Uterus (tissue), 4 donors: ENCODE measurements at places on chromosomes 1 and 21. TPM values are rescaled to one million over a fixed set of nuclear protein-coding genes. Genes with fewer than 3 reads are reported as not detected.

The CRYAA gene
- total RNA-seq: not detected

The ANGPTL3 gene
- not detected for total RNA-seq

The HAO2 gene
- 0.90 TPM for total RNA-seq

The PEAR1 gene
- total RNA-seq: 14.3 TPM

- H3K27me3 ChIP-seq: no peaks in the 10 kb centered on the region
- H3K36me3 ChIP-seq: no peaks in the 10 kb centered on the region
- no peak overlapping the region for H3K27ac ChIP-seq
- DNase-seq: no peak
- H3K4me3 ChIP-seq: no peak overlapping the region
Observed at GRCh38 chr1:96872757-96873156, 151.2 kb downstream of the PTBP2 start.

DNA sequence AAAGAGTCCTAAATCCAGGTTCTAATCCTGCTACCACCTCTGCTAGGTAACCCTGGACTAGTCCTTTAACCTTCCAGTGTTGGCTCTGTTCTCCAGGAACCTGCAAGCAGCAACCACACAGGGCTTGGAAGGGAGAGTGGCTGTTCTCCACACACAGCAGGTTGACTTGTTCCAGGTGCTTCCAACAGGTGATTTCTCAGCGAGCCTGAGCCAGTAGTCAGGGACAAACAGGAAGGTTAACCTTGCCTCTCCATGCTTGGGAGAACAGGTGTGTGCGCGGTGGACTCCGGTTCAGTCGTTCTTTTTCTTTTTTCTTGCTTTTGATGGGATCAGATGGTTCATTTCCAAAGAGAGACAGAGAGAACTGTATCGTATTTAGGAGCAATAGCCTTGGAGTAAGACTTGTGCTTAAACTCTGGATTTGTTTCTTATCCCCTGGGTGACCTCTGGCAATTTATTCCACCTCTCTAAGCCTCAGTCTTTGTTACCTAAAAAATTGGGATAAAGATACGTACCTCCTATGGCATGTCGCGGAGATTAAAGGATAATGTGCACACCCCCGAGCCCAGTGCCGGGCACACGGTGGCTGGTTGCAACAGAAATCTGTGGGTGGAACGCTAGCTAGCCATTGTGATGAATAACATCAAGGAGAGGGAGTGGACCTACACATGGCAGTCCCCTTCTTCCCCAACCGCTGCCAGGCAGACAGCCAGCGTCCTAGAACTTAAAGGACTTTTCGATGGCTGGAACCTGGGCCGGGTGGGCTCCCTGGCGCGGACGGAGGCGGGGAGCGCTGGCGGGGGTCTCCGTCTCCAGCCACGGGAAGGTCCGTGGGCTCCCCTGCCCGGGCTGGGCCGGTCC lies 583 bp upstream of the CACHD1 start:
- H3K4me3 ChIP-seq: peak overlapping the region; percentile 89
- H3K36me3 ChIP-seq: no peaks in the 10 kb centered on the region
- H3K4me1 ChIP-seq: no peaks in the 10 kb centered on the region
- no peaks in the 10 kb centered on the region for H3K27me3 ChIP-seq
- DNase-seq: no peak

DNA sequence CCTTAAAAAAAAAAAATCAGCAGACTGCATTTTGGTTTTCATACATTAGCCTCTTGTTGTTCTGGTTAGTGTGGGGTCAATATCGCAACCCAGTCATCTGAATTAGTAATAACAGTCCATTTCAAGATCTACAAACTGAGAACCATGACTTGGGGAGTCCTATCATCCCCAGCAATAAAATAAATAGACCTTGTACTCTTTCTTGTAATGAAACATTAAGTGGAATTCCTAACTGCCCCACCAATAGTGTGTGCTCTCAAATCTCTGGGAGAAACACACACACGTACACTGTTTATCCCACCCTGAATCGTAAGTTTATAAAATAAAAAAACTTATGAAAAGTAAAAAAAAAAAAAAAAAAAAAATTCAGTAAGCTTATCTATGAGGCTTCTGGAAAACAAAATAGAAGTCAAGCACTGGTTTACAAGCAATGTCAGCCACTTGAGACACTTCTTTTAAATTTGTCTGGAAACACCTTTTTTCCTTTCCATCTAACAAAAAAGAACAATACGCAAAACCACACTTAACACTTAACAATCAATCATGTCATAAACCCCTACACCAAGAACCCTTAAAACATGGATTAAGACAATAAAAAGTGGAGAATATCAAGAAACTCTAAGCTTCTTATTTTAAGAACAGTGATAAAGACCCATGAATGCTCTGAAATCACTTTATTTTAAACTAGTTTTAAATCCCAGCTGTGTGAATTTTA lies 53.1 kb downstream of the PUM1 start:
- H3K4me1 ChIP-seq: peaks cover 3% of the 10 kb centered on the region
- no peaks in the 10 kb centered on the region for H3K36me3 ChIP-seq
- DNase-seq: no peak
- no peak overlapping the region for H3K27ac ChIP-seq
- no peaks in the 10 kb centered on the region for H3K27me3 ChIP-seq

GRCh38 chr1:19138958-19139581 lies 71.0 kb downstream of the UBR4 start:
- H3K27me3 ChIP-seq: no peaks in the 10 kb centered on the region
- no peaks in the 10 kb centered on the region for H3K4me1 ChIP-seq
- no peak overlapping the region for H3K4me3 ChIP-seq

DNA sequence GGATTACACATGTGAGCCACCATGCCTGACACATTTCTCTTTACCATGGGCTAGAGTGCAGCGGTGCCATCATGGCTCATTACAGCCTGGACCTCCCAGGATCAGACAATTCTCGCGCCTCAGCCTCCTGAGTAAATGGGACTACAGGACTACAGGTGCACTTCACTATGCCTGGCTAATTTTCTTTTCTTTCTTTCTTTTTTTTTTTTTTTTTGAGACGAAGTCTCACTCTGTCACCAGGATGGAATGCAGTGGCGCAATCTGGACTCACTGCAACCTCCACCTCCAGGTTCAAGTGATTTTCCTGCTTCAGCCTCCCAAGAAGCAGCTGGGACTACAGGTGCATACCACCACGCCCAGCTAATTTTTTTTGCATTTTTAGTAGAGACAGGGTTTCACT lies 14.8 kb upstream of the KIF1B start:
- no peaks in the 10 kb centered on the region for H3K4me1 ChIP-seq
- H3K27ac ChIP-seq: no peak overlapping the region
- no peak for DNase-seq
- no peaks in the 10 kb centered on the region for H3K36me3 ChIP-seq

DNA sequence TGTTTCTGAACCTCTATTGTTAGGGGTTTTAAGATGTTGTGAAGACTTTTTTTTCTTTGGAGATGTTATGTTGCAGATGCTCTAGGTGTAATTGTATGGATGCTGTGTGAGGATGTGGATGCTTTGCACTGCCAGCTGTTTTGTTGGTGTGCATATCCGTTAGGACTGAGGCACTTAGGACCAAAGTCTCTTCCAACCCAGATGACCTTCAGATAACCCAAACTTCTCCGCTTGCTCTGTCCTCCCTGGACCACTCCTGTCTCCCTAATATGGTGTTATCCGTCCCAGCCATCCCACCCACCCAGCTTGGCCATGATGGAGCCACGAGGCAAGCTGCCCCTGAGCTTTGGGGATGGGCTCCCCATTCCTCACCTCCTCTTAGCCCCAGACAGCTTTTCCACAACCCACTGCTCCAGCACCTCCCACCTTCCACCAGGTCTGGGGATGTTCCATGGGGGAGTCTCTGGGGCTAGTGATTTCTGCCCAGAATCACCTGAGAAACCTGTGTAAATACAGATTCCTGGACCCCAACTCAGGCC lies 5.1 kb upstream of the LEFTY2 start:
- H3K4me1 ChIP-seq: peaks cover 9% of the 10 kb centered on the region
- no peak overlapping the region for H3K4me3 ChIP-seq
- no peaks in the 10 kb centered on the region for H3K36me3 ChIP-seq
- no peaks in the 10 kb centered on the region for H3K27me3 ChIP-seq
- no peak overlapping the region for H3K27ac ChIP-seq

GRCh38 chr1:226001963-226002666 lies 3.0 kb upstream of the SDE2 start:
- H3K4me3 ChIP-seq: no peak overlapping the region
- H3K27me3 ChIP-seq: no peaks in the 10 kb centered on the region
- H3K36me3 ChIP-seq: no peaks in the 10 kb centered on the region
- H3K4me1 ChIP-seq: peaks cover under 1% of the 10 kb centered on the region
- peak; percentile 79 for DNase-seq

- no peaks in the 10 kb centered on the region for H3K27me3 ChIP-seq
- no peak overlapping the region for H3K4me3 ChIP-seq
- no peaks in the 10 kb centered on the region for H3K36me3 ChIP-seq
- H3K4me1 ChIP-seq: peaks cover 4% of the 10 kb centered on the region
- no peak overlapping the region for H3K27ac ChIP-seq
Observed at GRCh38 chr1:116887212-116887611, 22.5 kb upstream of the PTGFRN start.

- DNase-seq: no peak
- no peaks in the 10 kb centered on the region for H3K4me1 ChIP-seq
- no peak overlapping the region for H3K4me3 ChIP-seq
- no peaks in the 10 kb centered on the region for H3K36me3 ChIP-seq
- no peaks in the 10 kb centered on the region for H3K27me3 ChIP-seq
Observed at GRCh38 chr1:7379441-7379971, 391.6 kb upstream of the VAMP3 start.

DNA sequence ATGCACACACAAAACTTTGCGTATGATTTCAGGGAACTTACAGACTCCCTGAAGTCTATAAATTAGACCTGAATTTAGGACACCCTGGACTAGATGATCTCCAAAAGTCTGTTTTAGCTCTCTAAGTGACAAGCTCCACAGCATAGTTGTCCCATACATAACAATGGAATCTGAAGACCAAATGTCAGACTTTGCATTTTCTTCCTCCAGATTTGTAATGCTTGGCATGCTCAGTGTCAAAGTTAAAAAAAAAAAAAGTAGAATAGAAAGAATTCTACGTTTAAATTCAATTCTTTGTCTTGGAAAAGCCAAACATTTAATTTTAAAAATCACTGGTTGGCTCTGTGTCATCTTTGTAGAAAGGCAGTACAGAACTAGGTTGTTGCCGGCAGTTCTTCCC lies 66.7 kb downstream of the OLFML2B start:
- no peaks in the 10 kb centered on the region for H3K27me3 ChIP-seq
- no peaks in the 10 kb centered on the region for H3K4me1 ChIP-seq
- no peaks in the 10 kb centered on the region for H3K36me3 ChIP-seq
- H3K27ac ChIP-seq: no peak overlapping the region
- no peak overlapping the region for H3K4me3 ChIP-seq

GRCh38 chr1:228082918-228083870 lies 686 bp downstream of the ARF1 start:
- no peaks in the 10 kb centered on the region for H3K27me3 ChIP-seq
- DNase-seq: peak; percentile 62
- no peaks in the 10 kb centered on the region for H3K36me3 ChIP-seq
- peak overlapping the region; percentile 98 for H3K27ac ChIP-seq
- peak overlapping the region; percentile 80 for H3K4me3 ChIP-seq
- H3K4me1 ChIP-seq: peaks cover 40% of the 10 kb centered on the region

DNA sequence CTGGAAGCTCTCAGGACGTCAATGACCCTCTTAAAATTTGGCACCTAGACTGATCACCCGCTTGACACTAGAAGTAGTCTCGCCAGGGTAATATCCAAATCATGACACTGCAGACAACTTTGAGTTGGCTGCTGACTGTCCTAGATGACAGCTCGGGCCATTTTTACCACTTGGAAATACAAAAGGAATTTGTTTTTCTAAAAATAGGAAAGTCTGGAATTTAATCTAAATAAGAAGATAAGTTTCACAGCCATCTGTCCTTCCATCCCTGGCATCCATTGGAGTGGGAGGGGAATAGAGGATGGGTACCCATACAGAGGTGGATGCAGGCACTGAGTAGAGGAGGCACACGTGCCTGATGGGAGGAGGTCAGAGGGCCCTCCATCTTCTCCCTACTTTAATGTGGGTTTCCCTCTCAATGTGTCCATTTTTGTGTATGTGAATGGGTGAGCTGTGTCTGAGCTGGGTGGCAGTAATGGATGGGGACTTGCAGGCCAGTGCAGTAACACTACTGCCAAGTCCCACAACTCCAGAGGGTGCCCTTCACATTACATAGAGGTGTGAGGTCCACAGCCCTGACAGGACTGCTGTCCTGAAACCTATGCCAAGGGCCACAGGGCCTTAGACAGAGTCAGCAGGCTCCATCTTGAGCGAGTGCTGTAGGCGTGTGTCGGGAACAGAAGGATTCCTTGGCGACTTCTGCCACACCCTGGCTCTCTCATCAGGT lies 104.8 kb upstream of the IPO9 start:
- DNase-seq: no peak
- no peak overlapping the region for H3K4me3 ChIP-seq
- H3K27me3 ChIP-seq: no peaks in the 10 kb centered on the region
- H3K27ac ChIP-seq: peak overlapping the region; percentile 90
- peaks cover 17% of the 10 kb centered on the region for H3K4me1 ChIP-seq

- H3K36me3 ChIP-seq: no peaks in the 10 kb centered on the region
- peaks cover 4% of the 10 kb centered on the region for H3K4me1 ChIP-seq
- H3K27me3 ChIP-seq: no peaks in the 10 kb centered on the region
Observed at GRCh38 chr1:227763246-227764018, 28.2 kb downstream of the SNAP47 start.

DNA sequence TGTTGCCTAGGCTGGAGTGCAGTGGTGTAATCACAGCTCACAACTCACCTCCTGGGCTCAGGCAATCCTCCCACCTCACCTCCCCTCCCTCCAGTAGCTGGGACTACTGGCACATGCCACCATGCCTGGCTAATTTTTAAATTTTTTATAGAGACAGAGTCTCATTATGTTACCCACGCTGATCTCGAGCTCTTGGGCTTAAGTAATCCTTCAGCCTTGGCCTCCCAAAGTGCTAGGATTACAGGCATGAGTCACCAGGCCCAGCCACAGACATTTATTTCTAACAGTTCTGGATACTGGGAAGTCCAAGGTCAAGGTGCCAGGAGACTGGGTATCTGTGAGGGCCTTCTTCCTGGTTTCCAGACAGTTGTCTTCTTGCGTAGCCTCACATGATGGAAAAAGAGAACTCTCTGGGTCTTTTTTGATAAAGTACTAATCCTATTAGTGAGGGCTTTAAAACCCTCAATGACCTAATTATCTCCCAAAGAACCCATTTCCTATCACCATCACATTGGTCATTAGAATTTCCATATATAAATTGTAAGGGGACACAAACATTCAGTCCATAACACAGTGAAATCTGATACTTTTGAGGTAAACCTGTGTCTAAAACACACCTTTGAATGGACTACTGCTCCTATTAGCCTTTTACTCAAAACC lies 67.9 kb downstream of the PHACTR4 start:
- H3K27ac ChIP-seq: peak overlapping the region; percentile 72
- no peak overlapping the region for H3K4me3 ChIP-seq
- H3K27me3 ChIP-seq: no peaks in the 10 kb centered on the region
- H3K36me3 ChIP-seq: no peaks in the 10 kb centered on the region

GRCh38 chr1:172662464-172663109 lies 3.7 kb downstream of the FASLG start:
- no peak overlapping the region for H3K4me3 ChIP-seq
- H3K27me3 ChIP-seq: no peaks in the 10 kb centered on the region
- no peak for DNase-seq
- H3K4me1 ChIP-seq: no peaks in the 10 kb centered on the region
- H3K36me3 ChIP-seq: no peaks in the 10 kb centered on the region
- H3K27ac ChIP-seq: no peak overlapping the region
